ENCODE measurements at places on chromosomes 12 and 14. TPM values are rescaled to one million over a fixed set of nuclear protein-coding genes. Genes with fewer than 3 reads are reported as not detected.
A peak's percentile ranks its signal among the peaks of the same experiment; 100 is the strongest.

DNA sequence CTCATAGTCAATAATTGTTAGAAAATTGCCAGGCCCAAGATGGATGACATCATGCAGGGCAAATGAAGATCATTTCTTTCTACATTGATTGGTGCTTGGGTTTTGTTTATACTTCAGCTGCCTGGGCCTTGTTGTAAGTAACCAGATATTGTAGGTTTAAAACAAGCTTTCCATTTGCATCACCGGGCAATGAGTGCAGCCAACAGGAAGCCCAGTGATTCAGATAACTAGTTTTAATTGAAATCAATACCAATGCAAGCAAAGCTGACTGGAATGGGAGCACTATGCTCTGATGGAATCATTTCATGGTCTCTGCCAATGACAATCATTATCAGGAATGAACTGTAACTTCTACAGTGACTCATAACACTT, 279.3 kb downstream of the DUSP6 start:
- no peak for DNase-seq

- DNase-seq: no peak
Observed at GRCh38 chr14:97719931-97720330, 922.7 kb downstream of the VRK1 start.

DNA sequence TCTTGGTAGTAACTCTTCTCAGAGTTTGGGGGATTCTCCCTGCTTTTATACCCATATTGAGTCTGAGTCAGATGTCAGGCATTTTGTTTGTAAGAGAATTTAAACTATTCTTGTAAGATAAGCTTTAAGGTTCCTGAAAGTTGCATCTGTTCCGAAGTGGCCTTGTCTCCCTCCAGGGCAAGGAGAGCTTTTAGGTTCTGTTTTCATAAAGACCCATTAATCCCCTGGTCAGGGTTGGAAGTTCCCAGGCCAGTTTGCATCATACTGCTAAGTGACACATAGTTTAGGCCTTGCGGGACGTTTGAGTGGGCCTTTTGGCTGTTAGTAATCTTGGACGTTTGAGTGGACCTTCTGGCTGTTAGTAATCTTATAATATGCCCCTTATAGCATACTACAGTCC, 396.7 kb downstream of the NPAS3 start:
- DNase-seq: no peak

Gene ANGEL1
- total RNA-seq: 17.1 TPM

Gene PTCSC3
- not detected for total RNA-seq

GRCh38 chr12:96400631-96401075, 414 bp upstream of the CDK17 start:
- DNase-seq: no peak

- peak; percentile 15 for DNase-seq
Observed at GRCh38 chr14:74934041-74934440, 11.0 kb upstream of the RPS6KL1 start.

DNA sequence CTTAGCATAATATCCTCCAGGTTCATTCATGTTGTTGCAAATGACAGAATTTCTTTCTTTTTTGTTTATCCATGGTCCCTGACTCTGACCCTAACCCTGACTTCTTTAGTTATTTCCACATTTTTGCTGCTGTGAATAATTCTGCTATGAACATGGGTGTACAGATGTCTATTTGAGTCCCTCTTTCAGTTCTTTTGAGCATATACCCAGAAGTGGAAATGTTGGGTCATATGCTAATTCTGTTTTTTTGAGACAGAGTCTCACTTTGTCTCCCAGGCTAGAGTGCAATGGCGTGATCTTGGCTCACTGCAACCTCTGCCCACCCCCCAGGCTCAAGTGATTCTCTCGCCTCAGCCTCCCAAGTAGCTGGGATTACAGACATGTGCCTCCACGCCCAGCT, 33.1 kb downstream of the KNTC1 start:
- no peak for DNase-seq

Gene REP15
- total RNA-seq: 6.6 TPM

GRCh38 chr12:98296462-98297079, 218.8 kb upstream of the TMPO start:
- no peak for DNase-seq

- DNase-seq: no peak
Observed at GRCh38 chr14:99747167-99747566, 46.0 kb upstream of the EML1 start.

DNA sequence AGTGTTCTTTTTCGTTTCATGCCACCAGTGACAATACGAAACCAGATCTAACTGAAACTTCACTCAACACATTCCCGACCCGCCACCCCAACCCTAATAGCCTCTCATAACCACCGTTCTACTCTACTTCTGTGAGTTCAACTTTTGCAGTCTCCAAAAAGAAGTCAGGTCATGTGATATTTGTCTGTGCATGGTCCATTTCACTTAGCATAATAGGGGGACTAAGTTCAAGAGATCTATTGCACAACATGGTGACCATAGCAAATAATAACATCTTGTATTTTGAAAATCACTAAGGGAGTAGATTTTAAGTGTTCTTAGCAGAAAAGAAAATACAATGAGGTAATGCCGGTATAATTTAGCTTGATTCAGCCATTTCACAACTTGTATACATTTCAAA, 376.4 kb downstream of the DIO2 start:
- DNase-seq: no peak

GRCh38 chr12:2168808-2169207, 116.0 kb downstream of the CACNA1C start:
- DNase-seq: no peak

DNA sequence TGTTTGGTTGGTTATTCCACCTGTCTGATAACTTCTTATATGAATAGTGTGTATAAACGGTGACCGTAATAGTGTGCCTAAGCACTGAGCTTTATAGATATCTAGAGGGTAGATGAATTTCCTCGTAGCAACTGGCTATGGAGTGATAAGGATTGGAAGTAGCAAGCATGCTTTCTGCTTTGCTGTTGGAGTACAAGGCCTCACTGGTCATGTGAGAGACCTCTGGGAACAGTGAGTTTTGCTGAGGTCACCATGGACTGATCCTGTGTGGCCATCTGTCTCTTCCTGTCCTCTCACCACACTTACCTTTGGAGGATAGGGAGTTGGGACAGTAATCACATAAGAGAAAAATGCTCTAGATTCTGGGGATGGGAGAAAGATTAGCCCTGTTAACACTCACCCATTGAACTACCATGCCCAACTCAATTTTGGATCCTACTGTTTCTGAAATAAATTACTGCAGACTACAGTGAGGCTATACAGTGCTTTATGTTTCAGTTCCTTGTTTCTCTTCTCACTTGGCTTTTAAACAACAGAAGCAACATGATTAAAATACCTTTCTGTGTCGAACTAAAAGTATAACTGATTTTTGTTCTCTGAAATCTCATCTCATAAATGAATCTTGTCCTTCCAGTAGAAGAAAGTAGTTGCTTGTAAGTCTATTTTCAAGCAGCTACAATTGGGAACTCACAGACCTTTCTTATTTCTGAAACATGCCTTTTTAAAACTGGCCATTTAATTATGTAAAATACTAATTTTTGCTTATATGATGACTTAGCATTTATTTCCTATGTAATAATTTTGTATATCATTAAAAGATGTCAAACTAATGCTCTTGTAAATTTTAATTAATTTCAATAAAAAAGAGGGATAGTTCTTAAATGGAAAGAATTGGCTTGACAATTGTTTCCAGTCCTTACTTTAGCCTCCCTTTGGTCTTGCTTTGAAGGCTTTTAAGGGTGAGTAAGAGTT, 8.3 kb downstream of the TMX1 start:
- no peak for DNase-seq

Gene AMN1
- total RNA-seq: 11.7 TPM

DNA sequence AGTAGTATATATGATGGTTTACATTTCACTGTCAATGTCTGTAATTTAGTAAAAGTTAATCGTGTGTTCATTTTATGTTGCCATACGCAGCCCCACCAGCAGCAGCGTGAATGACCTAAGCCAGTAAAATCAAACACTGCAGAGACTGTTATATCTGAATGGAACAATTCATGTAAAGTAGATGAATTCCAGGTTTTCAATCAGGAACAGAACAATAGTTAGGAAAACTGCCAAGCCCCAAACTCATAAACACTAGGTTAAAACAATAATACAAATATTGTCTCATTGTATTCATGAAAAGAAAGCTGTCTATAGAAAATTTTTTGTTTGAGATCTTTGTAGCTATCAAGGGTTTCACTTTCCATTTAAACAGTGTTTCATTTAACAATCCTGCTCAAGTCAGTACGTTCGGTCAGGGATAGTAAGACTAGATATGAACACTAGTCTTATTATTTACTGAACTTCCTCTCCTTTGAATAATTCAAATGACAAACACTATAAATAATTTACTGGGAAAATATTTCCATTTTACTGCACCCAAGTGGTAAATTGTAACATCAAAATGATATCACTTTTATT, 256.8 kb upstream of the FLRT2 start:
- no peak for DNase-seq

DNA sequence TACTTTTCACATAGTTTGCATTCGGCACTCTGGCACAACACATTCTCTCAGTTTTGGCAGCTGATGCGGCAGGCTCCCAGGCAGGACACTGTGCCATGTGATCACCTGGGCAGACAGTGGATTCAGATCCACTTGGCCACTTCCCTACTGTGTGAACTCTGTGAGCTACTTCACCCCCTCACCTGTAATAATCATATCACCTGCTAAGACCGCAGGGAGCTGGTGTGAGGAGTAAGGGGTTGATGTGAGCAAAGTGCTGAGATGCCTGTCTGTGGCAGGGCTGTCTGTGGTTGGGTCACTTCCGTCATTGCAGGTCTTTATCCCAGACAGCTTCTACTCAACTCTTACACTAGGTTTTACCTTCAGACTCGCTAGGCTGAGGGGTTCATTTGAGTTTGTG, 50.4 kb upstream of the AMN start:
- DNase-seq: no peak

DNA sequence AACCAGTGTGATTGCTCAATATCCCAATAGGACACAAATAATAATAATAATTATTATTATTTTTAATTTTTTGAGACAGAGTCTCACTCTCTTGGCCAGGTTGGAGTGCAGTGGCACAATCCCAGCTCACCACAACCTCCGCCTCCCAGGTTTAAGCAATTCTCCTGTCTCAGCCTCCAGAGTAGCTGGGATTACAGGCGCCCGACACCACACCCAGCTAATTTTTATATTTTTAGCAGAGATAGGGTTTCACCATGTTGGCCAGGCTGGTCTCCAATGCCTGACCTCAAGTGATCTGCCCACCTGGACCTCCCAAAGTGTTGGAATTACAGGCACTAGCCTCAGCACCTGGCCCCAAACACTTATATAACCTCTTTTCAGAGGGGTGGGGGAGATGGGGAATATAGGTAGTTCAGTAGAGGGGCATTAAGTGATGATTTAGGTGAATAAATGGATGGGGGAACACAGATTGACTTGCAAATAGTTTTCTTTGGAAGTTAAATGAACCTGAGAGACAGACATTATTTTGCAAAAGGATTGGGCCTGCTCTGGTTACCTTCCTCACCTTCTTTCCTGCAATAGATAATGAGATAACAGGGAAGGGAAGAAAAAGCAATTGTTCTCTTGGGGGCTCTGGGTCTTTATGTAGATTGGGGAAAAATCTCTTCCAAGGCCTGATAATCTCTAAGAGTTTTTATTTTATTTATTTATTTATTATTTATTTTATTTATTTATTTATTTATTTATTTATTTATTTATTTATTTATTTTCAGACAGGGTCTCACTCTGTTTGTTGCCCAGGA, 57.7 kb downstream of the RESF1 start:
- DNase-seq: no peak

GRCh38 chr14:53247596-53248370, 94.7 kb upstream of the DDHD1 start:
- DNase-seq: no peak

DNA sequence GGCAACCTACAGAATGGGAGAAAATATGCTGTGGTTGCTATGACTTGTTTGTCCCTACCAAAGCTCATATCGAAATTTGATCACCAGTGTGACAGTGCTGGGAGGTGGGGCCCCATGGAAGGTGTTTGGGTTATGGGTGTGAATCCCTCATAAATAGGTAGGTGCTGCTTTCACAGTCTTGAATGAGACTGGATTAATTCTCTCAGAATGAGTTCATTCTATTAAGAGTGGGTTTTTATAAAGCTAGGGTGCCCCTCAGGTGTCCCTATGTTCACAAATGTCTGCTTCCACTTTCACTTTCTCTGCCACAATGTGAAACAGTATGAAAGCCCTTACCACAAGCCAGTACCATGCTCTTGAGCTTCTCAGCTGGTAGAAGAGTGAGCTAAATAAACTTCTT, 133.5 kb downstream of the CPNE8 start:
- no peak for DNase-seq

DNA sequence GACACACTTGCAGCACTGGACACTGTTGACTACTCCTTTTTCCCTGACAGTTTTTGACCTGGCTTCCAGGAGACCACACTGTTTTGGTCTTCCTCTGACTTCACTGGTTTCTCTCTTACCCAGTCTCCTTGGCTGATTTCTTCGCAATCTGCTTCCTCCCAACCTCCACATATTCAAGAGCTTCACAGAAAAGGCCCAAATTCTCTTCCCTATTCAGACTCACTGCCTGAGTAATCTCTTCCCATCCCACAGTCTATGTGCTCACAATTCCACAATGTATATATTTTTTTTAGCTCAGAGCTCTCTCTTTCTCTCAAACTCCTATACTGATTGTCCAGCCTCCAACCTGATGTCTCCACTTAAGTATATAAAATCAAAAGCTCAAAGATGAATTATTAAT, 115.4 kb downstream of the SINHCAF start:
- DNase-seq: no peak

Gene PZP
- total RNA-seq: 0.87 TPM

GRCh38 chr14:22479132-22479531, 109.9 kb downstream of the DAD1 start:
- DNase-seq: no peak

DNA sequence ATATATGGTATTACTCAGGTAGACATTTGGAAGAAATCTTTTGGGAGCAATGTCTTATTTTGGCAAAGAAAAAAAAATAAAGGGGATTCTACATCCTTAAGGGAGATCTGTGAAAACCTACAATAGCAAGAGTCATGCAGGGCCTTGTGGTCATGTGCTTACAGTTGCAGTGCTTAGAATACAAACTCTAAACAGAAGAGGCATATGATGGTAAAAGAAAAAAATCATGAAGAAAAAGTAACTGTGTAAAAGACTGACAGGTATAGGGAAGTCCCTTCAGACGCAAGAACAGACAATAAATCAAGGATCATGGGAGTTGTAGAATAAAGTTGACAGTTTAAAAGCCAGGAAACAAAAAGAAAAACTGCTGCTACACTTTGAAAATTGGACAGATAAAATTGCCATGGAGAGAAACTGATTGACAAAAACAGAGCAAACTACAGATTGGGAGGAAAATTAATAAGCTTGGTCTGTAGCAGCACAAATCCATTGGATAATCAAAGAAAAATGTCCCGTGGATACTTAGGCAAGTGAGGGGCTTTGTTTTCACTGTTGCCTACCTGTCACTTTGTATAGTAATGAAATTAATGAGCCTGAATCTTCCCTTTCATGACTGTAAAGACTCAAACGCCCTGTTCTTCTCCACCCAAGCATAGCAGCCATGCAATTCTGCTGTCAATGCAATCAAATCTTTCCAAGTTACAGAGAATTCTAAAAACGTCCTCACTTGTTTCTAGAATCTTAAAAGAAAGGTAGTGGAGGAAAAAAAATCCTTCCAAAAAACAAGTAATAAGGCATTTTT, 402.0 kb downstream of the SYT1 start:
- DNase-seq: no peak

- no peak for DNase-seq
Observed at GRCh38 chr14:57714487-57714931, 151.4 kb downstream of the SLC35F4 start.

Measured in aorta (tissue), 5 donors.